ENCODE measurements at places on chromosomes 13 and 19.
A peak's percentile ranks its signal among the peaks of the same experiment; 100 is the strongest.

- DNase-seq = no peak
These were observed 43.4 kb downstream of the BICRA start for GRCh38 chr19:47652285-47652684.

- no peak for DNase-seq
These were observed 58.3 kb downstream of the ZMYM2 start for GRCh38 chr13:20016649-20017364.

DNA sequence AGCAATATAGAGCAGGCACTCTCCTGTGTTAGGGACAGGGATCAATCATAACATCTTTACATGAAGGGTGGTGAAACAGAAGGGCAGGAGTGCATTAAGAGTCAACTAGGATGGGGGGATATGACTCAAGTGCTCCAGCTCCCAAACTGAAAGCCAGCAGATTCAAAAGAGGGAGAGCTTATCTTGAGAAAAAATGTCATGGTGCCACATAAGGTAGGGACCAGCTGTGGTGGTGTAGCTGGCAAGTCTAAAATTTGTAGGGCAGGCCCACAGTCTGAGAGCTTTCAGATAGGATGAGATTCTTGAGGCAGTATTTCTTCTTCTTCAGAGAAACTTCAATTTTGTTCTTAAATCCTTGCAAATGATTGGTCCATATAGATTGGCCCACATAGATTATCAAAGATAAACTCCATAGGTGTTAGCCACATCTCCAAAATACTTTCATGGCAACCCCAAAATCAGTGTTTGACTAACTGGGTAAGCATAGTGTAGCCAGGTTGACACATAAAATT is 19.1 kb downstream of the DNAJC15 start:
- DNase-seq = no peak

GRCh38 chr19:7266832-7267231 is 27.4 kb downstream of the INSR start:
- no peak for DNase-seq

- no peak for DNase-seq
These were observed 363.5 kb downstream of the PCDH20 start for GRCh38 chr13:61052175-61052574.

DNA sequence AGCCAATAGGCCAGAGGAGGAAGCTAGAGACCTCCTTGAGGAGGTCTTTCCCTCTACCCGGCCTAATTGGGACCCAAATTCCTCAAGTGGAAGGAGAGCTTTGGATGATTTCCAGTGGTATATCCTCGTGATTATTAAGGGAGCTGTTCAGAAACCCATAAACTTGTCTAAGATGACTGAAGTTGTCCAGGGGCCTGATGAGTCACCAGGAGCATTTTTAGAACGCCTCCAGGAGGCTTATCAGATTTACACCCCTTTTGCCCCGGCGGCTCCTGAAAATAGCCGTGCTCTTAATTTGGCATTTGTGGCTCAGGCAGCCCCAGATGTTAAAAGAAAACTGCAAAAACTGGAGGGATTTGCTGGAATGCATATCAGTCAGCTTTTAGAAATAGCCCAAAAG is 198.1 kb downstream of the ZNF486 start:
- no peak for DNase-seq

- DNase-seq = peak; percentile 42
These were observed 181.9 kb downstream of the PCDH9 start for GRCh38 chr13:67048084-67048820.

- DNase-seq = no peak
These were observed 6.0 kb downstream of the OR10H4 start for GRCh38 chr19:15954820-15955219.

- no peak for DNase-seq
These were observed 332.2 kb upstream of the GPC6 start for GRCh38 chr13:92894447-92894846.

DNA sequence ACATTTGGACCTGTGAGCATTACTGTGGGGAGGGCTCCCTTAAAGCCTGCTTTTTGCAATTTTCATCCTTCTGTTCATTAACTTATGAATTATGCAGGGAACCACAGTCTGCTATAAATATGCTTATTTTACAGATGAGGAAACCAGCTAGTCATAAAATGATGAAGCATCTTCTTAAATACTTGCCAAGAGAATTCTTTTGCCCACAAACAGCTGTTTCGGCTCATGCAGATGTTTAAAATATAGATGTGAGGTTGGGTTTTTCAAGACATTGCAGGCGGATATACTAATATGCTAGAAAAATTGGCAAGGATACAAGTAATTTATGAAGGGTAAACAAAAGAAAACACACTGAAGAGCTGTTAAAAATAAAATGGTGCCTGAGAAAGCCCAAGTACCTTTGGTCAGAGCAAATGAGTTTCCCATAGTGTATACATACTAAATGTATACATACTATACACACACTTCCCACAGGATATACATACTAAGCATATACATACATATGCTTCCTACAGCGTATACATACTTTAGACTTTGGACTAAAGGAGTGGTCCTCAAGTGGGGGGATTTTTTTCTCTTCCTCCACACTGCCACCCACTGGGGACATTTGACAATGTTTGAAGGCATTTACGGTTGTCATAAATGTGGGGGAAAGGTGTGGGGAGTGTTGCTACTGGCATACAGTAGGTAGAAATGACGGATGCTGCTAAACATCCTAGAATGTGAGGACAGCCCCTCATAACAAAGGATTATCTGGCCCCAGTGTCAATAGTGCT is 164.9 kb upstream of the CSNK1A1L start:
- DNase-seq = no peak

GRCh38 chr13:86932776-86933334 is 738.3 kb upstream of the SLITRK5 start:
- DNase-seq = no peak

GRCh38 chr19:13964776-13965175 is 12.5 kb downstream of the DCAF15 start:
- no peak for DNase-seq
